Cardiac muscle cell (in vitro differentiated cells and primary cell): ENCODE measurements at places on chromosomes 3 and 15.

DNA sequence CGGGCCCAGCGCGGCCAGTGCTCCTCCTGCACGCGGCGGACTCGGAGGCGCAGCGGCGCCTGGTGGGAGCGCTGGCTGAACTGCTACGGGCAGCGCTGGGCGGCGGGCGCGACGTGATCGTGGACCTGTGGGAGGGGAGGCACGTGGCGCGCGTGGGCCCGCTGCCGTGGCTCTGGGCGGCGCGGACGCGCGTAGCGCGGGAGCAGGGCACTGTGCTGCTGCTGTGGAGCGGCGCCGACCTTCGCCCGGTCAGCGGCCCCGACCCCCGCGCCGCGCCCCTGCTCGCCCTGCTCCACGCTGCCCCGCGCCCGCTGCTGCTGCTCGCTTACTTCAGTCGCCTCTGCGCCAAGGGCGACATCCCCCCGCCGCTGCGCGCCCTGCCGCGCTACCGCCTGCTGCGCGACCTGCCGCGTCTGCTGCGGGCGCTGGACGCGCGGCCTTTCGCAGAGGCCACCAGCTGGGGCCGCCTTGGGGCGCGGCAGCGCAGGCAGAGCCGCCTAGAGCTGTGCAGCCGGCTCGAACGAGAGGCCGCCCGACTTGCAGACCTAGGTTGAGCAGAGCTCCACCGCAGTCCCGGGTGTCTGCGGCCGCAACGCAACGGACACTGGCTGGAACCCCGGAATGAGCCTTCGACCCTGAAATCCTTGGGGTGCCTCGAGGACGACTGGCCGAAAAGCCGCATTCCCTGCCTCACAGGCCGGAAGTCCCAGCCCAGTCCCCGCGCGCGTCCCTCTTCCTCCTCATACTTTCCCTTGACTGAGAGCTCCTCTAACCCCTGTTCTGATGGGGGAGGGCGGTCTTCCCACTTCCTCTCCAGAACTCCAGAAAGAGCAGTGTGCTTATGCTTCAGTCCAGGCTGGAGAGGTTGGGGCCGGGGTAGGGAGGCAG is 1.4 kb upstream of the IL17RC start:
- no peaks in the 10 kb centered on the region for H3K27me3 ChIP-seq
- peaks cover 16% of the 10 kb centered on the region for H3K4me1 ChIP-seq
- peak; percentile 71 for DNase-seq
- H3K27ac ChIP-seq = peak overlapping the region; percentile 44

- no peak overlapping the region for H3K27ac ChIP-seq
- H3K4me3 ChIP-seq = no peak overlapping the region
- H3K36me3 ChIP-seq = no peaks in the 10 kb centered on the region
- H3K27me3 ChIP-seq = no peaks in the 10 kb centered on the region
These were observed 23.3 kb downstream of the KLHL18 start for GRCh38 chr3:47306022-47306421.

DNA sequence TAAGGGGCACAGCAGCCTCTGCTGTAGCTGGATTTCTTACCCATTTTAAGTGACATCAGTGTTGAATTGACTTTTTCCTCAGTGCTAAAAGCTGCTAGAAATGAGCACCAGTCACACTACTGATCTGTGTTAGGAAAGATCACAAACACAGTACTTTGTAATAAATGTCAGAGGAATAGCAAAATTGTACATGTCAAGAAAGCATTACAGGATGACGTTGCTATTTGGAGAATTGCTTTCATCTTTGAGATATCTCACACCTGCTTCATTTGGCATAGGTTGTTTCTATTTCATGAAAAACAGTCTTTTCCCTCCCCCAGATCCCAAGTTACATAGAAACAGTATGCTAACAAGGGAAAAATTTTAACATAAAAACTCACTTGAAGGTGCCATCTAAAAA is 77.8 kb downstream of the SLC25A26 start:
- no peaks in the 10 kb centered on the region for H3K36me3 ChIP-seq
- no peak overlapping the region for H3K4me3 ChIP-seq

DNA sequence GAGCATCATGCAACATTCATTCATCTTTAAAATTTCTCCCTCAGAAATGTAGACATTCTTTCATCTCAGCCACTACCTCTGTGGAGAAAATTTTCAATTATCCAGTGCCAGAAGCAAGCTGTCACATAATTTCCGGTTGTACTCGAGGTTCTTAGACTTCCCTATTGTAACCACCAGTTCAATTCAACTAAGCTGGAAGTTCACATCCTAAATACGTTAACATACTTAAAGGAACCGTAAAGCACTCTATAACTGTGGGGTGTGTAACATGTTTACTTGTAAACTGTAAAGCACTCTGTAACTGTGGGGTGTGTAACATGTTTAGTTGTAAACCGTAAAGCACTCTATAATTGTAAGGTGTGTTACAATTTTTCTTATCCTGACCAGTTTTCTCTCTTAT is 150.3 kb downstream of the PLCL2 start:
- no peak overlapping the region for H3K4me3 ChIP-seq
- no peak overlapping the region for H3K27ac ChIP-seq
- H3K27me3 ChIP-seq = no peaks in the 10 kb centered on the region
- no peak for DNase-seq
- no peaks in the 10 kb centered on the region for H3K36me3 ChIP-seq
- H3K4me1 ChIP-seq = peaks cover 25% of the 10 kb centered on the region

DNA sequence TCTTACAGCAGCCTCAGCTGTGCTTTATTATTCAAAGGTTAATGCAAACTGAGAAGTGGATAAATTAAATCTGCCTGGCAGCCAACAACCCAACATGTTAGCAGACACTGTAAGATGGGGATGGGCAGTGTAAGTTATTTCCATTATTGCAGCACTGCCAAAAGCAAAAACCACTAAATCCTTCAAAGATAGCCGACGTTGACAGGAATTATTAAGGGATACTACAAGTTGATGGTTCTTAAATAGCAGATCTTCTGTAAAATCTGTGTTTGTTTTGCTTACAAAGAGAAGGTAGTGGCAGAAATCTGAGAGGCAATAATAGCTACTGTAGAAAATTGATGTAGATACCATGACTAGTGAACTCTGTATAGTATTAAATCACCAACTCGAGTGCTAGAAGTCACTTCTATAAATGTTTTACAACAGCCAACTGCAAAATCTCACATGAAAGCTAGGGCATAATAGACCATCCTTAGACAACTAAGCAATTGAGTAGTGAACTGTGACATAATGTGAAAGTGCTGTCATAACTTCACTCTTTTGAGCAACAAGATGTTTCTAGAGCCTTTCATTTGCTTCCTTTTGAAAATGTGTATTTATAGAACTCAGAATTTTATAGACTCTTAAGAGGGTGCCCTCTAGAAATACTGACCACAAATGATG is 278.6 kb downstream of the UBE2E2 start:
- H3K4me1 ChIP-seq = peaks cover 3% of the 10 kb centered on the region
- H3K27ac ChIP-seq = no peak overlapping the region
- DNase-seq = peak; percentile 33
